Activated CD4-positive, alpha-beta T cell treated with anti-CD3 and anti-CD28 coated beads for 36 hours (primary cell): ENCODE measurements at places on chromosomes 11 and 22.
A peak's percentile ranks its signal among the peaks of the same experiment; 100 is the strongest.

DNA sequence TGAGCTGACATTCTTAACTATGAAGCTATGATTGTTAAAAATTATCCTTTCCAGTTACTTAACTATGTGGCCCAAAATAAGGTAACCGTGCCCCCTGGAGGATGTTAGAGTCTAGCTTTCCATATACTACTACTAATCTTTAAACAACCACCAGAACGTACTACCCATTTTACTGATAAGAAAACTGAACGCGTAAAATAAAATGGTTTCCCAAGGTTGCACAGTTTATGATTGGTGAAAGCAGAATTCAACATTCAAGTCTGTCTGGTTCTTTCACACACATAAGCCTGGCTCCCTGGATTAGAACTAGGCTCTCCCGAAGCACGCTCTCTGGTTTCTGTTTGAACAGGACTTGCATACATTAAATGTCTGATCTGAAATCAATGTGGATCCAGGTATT lies 437.8 kb upstream of the CCDC90B start:
- peak; percentile 33 for DNase-seq

- peak; percentile 50 for DNase-seq
Observed at GRCh38 chr22:42294034-42294985, 23.9 kb upstream of the TCF20 start.

- DNase-seq, result no peak
Observed at GRCh38 chr11:16815047-16815767, 76.8 kb downstream of the C11orf58 start.

GRCh38 chr22:41146573-41146972 lies 54.2 kb downstream of the EP300 start:
- peak; percentile 11 for DNase-seq

- DNase-seq, result no peak
Observed at GRCh38 chr11:82045748-82046457, 687.8 kb downstream of the FAM181B start.

DNA sequence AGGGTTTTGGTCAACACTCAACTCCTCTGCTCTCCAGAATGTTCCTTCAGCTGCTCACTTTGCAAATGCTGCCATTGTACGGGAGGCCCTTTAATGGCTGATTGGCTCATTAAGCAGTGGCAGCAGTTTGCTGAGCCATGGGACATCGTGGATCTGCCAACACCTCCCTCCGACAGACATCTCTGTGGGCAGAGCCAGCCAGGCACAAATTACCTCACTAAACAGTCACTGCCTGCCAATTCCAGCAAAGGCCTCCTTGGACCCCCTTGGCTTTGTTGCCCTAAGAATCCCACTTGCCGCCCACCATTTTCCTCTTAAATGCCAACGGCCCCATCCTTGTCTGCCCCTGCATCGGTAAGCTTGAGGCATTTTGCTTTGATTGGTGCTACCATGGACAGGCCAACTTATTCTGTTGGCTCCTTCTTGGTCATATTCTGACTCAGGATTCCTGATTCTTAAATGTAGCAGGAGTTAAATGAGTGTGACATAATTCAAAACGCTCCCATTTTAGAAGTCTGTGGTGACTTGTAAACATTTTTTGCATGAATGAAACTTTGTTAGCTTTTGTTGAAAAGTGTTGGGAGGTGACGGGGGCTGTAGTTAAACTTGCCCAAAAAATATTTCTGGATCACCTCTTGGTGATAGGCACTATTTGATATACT lies 57.5 kb upstream of the LMO2 start:
- DNase-seq, result no peak

DNA sequence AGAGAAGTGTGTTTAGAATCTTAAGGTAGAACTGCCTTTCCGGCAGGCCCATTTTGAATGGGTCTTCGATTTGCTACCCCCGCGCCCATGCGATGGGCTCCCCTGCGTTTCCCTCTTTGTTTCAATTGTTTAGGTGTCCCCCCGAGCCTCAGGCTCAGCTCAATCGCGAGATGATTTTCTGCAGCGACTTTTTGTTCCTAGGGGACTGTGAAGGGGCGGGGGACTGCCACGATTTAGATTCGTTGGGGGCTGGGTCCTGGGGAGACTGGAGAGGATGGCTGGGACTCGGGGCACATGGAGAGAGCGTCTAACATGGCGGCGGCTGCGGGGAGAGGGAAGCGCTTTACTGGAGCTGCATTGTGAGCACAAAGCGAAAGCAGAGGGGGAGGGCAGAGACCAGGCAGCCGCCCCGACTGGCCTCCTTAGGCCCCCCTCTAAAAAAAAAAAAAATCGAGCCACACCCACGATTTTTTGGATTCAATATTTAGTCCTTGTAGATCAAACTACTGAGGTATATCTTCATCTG lies 1.7 kb downstream of the CAPRIN1 start:
- DNase-seq, result peak; percentile 90

- no peak for DNase-seq
Observed at GRCh38 chr11:5700421-5701054, 10.9 kb downstream of the TRIM22 start.
